ENCODE measurements at places on chromosomes 12 and 14. TPM values are rescaled to one million over a fixed set of nuclear protein-coding genes. Genes with fewer than 3 reads are reported as not detected.

DNA sequence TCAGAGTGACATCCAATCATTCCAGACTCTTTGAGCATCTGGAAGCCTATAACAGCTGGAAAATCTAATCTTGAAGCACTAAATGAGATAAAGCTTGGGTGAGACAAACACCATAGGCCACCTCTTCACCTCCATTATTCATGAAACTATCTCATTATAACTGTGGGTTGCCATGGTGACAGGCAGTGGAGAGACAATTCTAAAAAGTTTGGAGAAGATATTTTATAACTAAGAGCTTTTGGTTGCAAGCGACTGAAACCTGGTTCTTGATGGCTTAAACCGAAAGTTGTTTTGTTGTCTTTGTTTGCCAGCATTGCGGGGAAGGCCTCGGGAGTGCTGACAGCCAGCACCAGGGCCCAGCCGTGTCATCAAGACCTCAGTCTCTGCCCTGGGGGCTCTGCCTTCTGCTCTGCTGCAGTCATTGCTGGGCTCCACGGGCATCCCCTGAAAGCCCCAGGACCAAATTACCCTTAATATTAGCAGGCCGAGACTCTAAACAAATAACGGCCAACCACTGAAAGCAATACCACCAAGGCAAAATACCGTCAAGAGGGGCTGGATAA is 353.6 kb upstream of the SFSWAP start:
- DNase-seq = no peak

AJUBA gene
- total RNA-seq = 30.5 TPM

KIF5A gene
- total RNA-seq = 0.04 TPM

GRCh38 chr12:94488463-94488862 is 28.8 kb upstream of the CEP83 start:
- DNase-seq = peak; percentile 38

- DNase-seq = no peak
Measured at GRCh38 chr12:76156726-76157125, 72.2 kb upstream of the NAP1L1 start.

ACTN1 gene
- total RNA-seq = 30.3 TPM

ACOT2 gene
- 35.3 TPM for total RNA-seq

GRCh38 chr12:58727521-58727920 is 192.8 kb downstream of the LRIG3 start:
- no peak for DNase-seq

TAS2R31 gene
- total RNA-seq = 5.5 TPM

GRCh38 chr14:80784820-80785219 is 156.7 kb downstream of the CEP128 start:
- peak; percentile 18 for DNase-seq

- no peak for DNase-seq
Measured at GRCh38 chr14:85604714-85605113, 74.8 kb downstream of the FLRT2 start.

DNA sequence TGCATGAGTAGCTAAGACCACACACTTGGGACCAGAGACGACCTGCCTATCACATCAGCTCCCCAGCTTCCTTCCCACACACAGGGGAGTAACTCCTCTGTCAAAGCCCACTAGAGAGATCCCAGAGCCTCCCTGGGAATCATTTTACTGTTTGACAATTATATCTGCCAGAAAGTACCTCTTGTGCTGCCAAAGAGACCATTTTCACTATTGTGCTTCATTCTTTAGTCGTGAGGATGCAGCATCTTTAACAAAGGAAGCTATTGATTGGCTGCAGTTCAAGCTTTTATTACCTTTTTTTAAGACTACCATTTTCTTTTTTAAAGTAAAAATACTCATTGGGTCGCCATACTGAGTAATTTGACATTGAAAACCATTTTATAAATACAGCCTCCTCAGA is 194.5 kb upstream of the RGS6 start:
- no peak for DNase-seq

DNA sequence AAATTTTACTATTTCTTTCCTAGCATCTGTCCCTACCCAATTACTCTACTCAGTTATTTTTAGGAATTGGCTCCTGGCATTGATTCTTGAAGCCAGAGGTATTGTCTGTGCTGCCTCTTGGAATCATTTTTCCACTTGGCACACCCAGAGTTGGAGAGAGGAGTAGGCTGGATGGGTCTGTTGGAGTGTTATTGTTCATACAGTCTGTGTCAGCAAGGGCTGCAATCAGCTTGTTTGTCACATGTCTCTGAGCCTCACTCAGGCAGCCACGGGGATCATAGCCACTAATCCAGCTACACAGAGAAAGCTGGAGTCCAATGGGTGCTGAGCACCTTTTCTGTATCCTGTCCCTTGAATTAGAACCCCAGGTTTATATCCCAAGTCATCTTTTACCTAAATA is 176.0 kb upstream of the DYRK2 start:
- peak; percentile 85 for DNase-seq

- peak; percentile 35 for DNase-seq
Measured at GRCh38 chr14:80845856-80846255, 95.7 kb downstream of the CEP128 start.

GRCh38 chr12:67692966-67693365 is 44.4 kb downstream of the DYRK2 start:
- no peak for DNase-seq

GRCh38 chr14:95236221-95236620 is 78.9 kb upstream of the DICER1 start:
- DNase-seq = no peak

DNA sequence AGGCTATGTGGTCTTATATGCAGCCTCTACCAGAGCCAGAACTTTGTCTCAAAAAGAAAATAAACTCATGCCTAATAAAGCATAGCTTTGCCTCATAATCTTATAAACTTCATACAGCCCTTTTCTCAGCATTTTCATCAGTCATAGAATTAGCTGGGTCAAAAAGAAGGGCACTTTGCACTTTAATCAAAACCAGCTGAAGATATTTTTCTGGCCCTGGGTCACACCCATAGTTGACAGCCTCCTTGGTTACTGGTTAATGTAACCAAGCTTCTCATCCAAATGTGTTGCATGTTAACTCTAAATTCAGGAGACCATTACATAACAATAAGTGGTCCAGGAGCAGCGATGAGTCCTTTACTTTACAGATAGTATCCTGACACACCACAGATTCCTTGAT is 558.2 kb downstream of the FLRT2 start:
- no peak for DNase-seq

TMTC2 gene
- 12.6 TPM for total RNA-seq

KCNA5 gene
- 2.9 TPM for total RNA-seq

DNA sequence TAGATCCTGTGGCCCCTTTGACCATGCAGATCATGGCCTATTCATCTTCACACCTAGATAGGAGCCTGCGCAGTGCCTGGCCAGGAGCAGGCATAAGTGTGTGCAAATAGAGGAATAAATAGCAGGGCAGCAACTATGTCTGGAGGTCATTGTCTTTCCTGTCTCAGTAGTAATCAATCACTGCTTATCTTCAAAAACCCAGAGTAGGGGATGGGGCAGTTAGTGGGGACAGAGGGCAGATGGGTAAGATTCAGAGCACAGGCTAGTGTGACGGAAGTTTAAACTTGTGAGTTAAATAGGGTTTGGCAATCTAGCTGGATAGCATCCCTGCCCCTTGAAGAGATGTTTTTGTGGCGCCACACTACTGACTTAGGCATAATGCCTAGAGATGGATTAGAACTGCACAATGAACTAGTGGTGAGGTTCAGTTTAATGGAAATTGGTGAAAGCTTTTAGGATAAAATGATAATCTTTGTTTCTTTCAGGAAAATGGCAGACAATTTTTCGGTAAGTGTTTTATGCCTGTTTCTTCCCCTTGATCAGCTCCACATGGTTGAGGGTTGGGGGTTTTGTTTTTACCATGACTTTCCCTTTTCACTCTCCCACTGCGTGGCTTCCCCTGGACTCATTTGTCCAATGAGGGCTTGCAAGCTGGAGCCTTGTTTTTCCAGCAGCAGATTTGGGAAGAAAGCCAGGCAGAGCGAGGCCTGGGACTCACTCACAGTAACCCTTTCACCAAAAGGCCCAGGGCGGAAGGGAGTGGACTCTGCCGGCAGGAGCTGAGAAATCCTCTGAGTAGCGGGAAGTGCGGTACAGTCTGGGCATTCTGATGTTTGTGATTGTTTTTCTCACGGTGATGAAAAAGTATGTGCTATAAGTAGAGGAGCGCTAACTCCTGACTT is 8.1 kb downstream of the LGALS3 start:
- DNase-seq = peak; percentile 96

DNA sequence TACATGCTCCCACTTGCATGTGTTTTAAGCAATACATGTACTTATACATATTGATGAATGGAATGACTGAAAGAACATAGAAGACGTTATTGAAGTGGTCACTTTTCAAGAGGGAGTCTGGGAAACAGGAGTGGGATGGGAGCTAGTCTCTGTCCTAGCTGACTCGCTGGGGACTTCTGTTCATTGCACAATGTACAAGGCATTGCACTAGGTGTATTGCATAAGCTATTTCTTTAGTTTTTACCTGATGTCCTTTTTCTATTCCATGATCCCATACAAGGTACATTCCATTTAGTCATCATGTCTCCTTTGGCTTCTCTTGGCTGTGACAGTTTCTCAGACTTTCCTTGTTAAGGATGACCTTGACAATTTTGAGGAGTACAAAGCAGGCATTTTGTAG is 4.0 kb upstream of the MYO1H start:
- no peak for DNase-seq

DNA sequence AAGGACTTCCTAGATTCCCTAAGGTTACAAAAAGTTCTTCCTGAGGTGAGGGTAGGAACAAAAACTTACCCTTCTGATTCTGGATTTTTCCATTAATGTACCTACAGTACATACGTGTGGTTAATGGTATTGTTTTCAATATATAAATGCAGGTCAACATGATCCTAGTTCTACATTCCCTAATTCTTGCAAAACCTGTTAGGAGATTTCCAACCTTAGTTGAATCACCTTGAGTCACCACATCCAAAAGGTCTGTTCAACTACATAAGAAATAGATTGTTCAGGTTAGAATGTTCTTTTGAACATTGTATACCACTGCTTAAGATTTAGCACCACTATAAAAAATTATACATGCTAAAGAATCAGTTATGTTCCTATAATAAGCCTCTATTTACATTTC is 118.9 kb downstream of the GARIN6 start:
- DNase-seq = no peak

GRCh38 chr12:58916921-58917511 is 3.3 kb downstream of the LRIG3 start:
- peak; percentile 97 for DNase-seq

TCL1A gene
- total RNA-seq = 0.40 TPM

DNA sequence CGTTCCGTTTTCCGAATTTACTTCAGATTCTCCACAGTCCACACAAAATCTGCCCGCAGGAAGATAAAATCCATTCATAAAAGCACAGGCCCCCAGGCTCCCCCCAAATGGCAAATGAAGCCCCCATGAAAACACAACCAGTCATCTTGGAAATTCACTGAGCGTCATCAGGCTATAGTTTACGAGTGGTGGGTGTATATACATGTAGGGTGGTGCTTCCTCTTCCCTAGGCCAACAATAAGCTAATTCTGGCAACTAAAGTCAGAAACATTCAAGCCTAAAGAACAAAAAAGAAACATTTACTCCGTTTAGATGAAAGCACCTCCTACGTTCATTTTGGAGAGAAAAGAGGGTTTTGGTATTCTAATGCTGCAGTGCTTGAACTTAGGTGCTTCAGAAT is 5.8 kb downstream of the GPR68 start:
- no peak for DNase-seq

- DNase-seq = no peak
Measured at GRCh38 chr12:11727133-11727664, 77.7 kb downstream of the ETV6 start.

GRCh38 chr14:58428118-58428683 is 682 bp downstream of the KIAA0586 start:
- DNase-seq = peak; percentile 85

DNA sequence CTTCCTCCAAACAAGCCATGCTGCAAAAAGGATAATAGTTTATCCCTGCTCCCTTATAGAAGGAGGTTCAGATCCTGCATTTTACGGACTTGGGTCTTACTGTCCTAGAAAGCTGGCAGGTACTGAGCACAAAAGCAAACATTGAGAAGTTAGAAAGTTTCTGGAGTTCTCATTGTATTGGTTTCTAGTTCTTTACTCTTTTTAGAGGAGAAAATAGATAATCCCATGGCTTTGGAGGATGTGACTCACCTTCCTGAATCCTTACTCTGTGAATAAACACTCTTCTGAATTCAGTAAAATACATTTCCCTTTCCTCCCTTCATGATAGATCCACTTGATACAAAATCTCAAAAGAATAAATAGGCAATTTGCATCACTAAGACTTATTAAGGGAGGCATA is 188.9 kb downstream of the NPAS3 start:
- no peak for DNase-seq

- DNase-seq = no peak
Measured at GRCh38 chr14:95387826-95388445, 68.2 kb upstream of the CLMN start.

GRCh38 chr14:31206536-31207286 is 882 bp downstream of the HECTD1 start:
- DNase-seq = peak; percentile 41

GRCh38 chr12:123877968-123878367 is 94.7 kb downstream of the CCDC92 start:
- no peak for DNase-seq

GRCh38 chr12:53182903-53183302 is 2.2 kb upstream of the CSAD start:
- DNase-seq = peak; percentile 51

DNA sequence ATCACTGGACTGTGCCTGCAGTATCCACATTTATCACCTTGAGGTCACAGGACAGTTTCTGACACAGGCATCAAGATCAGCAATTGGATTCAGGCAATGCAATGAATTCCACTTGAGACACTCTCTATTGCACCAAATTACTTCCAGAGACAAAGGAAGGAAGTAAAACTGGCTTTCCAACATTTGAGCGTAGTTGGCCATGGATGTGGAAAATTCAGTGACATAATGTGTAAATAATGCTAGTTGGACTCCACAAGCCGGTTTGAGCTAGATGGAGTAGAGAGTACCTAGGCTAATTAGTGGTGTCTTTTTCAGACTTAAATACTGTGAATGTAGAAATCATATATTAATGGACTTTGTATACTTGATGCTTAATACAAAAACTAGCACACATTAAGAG is 168.3 kb upstream of the SYT1 start:
- peak; percentile 80 for DNase-seq
